ENCODE measurements at places on chromosomes 16 and 17.

GRCh38 chr16:57306676-57307341 lies 22.3 kb upstream of the PLLP start:
- no peak for DNase-seq

DNA sequence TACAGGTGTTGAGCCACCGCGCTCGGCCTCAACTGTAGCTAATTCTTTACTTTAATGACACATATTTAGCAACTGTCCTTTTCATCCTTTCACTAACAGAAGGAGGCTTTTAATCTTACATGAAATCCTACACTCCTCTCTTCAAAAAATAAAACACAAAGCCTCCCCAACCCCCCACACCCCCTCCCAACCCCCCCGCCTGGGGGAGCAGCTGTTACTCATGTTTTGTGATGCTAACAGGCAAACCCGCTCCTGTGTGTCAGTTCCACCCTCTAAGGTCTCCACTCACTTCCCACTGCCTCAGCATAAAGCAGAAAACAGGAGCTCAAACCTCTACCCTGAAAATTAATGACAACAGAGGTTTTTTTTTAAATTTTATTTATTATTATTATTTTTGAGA lies 55.4 kb upstream of the SLC25A19 start:
- no peak for DNase-seq

DNA sequence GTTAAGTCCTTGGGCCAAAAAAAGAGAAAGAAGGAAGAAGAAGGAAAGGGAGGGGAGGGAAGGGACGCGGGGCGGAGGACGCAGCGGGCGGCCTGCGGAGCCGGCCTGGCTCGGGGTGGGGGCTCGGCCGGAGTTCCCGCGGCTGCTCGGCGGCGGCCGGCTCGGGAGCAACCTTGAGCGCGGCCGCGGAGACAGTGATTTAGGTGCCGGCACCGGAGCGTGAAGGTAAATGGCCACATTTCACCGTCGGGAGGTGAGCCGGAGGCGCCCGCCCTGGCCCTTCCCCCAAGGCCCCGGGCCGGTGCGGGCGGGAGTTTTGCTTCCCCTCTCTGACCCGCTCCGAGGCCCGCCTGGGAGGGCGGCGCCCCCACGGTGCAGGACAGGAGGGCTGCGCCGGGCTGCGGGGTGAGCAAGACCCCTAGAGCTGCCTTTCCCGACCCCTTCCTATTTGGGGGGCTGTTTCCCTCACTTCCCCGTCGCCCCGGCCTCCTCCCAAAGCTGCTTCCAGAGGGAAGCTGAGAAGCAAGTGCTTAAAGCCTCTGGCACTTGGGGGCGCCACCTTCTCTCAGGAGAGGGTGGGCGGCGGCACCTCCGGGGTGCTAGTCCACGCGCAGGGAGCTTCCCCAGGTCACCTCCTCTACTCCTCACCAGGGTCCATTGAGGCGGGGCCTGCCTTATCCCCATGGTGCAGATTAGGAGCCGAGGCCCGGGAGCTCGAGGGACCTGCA lies 56.5 kb downstream of the MRM1 start:
- DNase-seq = no peak

GRCh38 chr16:15919331-15919730 lies 30.1 kb upstream of the ABCC1 start:
- no peak for DNase-seq

- DNase-seq = no peak
These were observed 22.7 kb downstream of the LDHD start for GRCh38 chr16:75093598-75094540.

GRCh38 chr16:56382901-56383355 lies 42.4 kb downstream of the AMFR start:
- DNase-seq = no peak

Data from SHP77 treated with DMSO at 0.1 percent for 48 hours (cell line).